ENCODE measurements at places on chromosomes 2 and 18. TPM values are rescaled to one million over a fixed set of nuclear protein-coding genes. Genes with fewer than 3 reads are reported as not detected.

DNA sequence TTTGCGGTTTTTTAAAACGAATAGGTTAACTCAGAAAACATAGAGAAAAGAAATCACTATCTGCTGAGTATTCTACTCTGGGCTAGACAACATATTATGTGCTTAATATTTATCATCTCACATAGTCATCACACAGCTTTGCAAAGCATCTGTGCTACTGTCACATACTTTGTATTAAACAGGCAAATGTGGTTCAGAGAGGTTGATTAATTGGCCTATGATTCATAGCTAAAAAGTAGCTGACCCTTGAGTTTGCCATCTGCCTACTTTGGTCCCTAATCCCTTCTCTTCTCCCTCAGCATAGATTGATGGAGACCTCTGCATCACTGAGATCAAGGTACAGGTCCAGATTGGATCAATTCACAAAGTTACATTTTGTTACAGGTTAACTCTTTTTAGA lies 21.4 kb downstream of the ANKRD30B start:
- DNase-seq = no peak

DNA sequence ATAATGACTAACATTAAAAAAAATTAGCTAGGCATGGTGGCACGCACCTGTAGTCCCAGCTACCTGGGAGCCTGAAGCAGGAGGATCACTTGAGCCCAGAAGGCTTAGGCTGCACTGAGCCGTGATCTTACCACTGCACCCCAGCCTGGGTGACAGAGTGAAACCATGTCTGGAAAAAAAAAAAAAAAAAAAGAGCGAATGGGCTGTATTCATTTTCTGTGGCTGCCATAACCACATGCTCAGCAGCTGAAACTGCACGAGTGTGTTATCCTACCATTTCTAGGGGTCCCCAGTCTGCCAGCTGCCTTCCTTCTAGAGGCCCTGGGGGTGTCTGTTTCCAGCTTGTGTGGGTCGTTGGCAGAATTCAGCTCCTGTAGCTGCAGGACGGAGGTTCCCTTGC lies 247.8 kb downstream of the EIPR1 start:
- no peak for DNase-seq

DNA sequence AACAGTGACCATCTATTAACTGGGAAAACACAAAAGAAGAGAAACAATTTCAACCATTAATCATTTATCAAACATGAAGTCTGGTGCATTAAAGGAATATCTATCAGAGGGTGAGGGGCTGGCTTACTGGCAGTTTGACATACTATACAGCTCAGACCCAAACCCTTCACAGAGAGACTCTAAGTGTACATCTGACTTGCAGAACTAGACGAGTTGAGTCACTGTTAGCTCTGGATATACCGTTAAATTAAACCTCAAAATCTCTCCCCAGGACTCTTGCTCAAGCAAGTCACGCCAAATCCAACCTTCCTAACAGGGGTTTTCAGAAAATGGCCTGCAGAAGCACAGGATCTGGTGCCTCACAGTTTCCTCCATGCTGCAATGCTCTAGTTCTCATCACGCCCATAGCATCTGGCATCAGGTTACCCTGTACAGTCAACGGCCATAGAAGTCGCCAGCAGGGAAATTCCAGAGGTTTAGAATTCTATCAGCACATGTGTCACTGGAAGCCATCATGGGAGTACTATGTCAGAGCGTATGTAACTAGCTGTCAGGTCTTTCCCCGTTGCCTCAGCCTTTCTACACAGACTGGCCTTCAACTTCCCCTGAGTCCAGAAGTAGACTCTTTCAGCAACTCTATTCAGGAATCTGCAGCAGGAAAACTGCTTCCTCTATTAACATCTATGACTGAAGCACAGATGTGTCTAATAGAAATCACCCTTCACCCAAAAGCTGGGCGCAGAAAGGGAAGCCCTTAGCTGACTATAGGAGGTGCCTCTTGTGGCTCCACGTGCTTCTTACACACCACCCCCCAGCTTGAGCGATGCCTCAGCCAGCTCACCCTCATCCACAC lies 9.3 kb downstream of the TGOLN2 start:
- DNase-seq = no peak

DNA sequence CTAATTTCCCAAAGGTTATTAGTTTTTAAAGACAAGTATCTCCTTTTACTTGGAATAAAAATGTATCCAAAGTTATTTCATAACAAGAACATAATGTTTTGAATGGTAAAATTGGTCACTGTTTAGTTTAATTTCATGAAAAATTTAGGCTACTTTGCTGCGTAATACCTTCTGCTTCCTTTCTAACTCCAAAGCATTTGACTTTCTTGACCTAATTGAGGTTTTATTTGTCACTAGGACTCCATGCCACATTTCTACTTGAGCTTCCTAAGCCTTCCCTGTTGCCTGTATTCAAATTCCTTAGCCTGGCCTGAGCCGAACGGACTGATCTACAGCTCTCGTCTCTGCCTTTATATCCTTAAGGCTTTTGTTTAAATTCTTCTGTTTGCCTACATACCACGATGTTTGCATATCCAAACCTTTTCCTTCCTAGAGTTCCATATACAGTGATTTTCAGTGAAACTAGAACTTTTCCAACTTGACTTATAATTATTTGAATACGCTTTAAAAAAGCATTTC lies 25.1 kb downstream of the ARMC9 start:
- DNase-seq = no peak

DNA sequence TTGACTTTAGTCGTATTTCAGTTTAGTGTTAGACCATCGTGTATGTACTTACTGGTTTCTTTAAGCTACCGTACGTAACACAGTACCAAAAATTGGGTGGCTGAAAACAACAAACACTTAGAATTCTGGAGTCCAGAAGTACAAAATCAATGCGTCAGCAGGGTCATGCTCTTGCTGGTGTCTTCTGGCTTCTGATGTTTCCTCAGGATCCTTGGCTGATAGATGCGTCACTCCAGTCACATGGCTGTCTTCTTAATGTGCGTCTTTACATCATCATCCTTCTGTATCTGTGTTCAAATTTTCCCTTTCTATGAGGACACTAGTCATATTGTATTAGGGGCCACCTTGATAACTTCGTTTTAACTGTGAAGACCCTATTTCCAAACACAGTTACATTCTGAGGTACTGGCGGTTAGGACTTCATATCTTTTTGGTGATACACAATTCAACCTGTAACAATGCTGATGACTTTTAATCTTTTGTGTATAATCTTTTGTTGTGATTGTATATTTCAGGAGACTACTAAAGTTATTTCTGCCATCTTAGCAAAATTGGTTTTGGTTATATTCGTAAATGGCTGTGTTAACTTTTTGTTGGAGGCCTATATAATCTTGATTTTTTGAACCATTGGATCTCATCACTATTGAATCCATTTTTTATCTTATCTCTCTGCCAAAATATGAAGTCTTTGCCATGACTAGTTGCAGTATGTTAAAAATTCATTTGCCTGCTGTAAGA lies 25.4 kb downstream of the ACTR3 start:
- no peak for DNase-seq

DNA sequence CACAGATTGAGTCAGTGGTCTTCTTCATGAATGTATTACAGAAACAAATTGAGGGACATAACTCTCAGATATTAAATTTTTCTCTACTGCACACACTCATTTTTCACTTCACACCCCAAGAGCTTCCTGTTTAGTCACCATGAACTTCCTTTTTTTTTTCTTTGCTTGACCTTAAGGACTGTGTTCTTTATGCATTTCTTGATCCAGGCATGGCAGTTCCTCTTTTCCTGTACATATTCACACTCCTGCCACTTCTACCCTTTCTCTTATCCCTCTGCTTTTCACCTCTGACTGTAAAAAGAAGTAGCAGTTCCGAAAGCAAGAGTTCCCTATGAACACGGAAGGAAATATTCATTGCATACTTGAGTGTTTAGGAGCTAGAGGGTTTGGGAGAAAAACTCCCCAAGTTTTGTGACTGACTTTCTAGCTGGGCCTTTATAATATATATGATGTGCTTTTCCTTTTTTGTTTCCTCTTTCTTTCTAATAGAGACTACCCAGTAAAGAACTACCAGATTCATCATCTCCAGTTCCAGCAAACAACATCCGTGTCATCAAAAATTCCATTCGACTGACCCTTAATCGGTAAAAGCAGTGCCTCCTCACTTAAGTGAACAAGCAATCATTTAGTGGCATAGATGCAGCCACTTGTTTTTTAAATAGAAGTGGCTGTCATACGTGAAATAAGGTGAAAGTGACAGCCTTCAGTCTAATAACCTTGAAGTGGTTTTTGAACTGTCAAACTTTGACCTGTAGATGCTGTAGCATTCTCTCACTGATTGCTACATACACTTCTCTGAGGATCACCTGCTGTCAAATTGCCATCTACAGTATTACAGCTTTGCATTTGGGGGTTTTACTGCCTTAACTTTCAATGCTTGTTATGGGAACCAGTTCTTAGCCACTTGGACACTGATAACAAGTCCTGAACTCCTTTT lies 40.8 kb downstream of the PAPOLG start:
- no peak for DNase-seq

The ANKRD36 gene
- 4.2 TPM for total RNA-seq

The CD8B gene
- not detected for total RNA-seq

The IKZF2 gene
- 0.68 TPM for total RNA-seq

Measured in H4 (cell line).